ENCODE measurements at places on chromosomes 2 and 18. TPM values are rescaled to one million over a fixed set of nuclear protein-coding genes. Genes with fewer than 3 reads are reported as not detected.

SCTR gene
- 3.7 TPM for polyA plus RNA-seq

SP140 gene
- polyA plus RNA-seq, result 0.85 TPM

OSR1 gene
- polyA plus RNA-seq, result 13.7 TPM

OST4 gene
- polyA plus RNA-seq, result 202 TPM

PSTPIP2 gene
- polyA plus RNA-seq, result 1.9 TPM

GRCh38 chr18:50038448-50038847 is 156.5 kb downstream of the MYO5B start:
- no peak for DNase-seq

GRCh38 chr2:64359892-64360657 is 93.9 kb upstream of the LGALSL start:
- DNase-seq, result peak; percentile 28

- DNase-seq, result no peak
Measured at GRCh38 chr18:506264-506663, 5.8 kb upstream of the COLEC12 start.

All from hindlimb muscle (tissue), 1 donor.